NCI-H1930 (cell line): ENCODE measurements at places on chromosomes 1 and 21.

DNA sequence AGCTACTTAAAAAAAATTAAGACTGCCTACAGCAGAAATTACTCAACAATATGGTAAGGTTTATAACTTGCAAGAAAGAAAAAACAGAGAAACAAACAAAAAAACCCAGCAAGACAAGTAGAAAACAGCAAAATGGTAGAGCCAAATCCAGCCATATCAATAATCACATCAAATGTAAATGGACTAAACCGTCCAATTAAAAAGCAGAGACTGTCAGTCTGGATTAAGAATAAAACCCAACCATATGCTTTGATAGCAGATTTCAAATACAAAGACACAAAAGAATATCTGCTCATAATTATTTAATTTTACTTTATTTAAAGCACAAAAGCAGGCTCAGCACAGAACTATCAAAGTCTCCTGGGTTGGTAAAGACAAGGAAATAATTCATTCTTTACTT, 17.5 kb downstream of the PACC1 start:
- DNase-seq = no peak

DNA sequence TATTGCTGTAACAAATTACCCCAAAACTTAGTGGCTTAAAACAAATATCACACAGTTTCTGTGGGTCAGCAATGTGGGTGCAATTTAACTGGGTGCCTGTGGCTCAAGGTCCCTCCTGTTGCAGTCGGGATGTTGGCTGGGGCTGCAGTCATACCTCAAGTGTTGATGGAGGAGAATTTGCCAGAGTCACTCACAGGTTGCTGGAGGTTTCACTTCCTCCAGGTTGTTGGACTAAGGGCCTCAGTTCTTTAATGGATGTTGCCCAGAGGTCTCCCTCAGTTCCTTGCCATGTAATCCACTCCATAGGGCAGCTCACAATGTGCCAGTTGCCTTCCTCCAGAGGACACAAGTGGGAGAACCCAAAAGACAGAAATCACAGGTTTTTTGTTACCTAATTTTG, 2.5 kb upstream of the TAF13 start:
- DNase-seq = no peak

- no peak for DNase-seq
These were observed 3.1 kb downstream of the UBR4 start for GRCh38 chr1:19206947-19207346.

GRCh38 chr1:184953600-184954219, 20.6 kb downstream of the NIBAN1 start:
- no peak for DNase-seq

DNA sequence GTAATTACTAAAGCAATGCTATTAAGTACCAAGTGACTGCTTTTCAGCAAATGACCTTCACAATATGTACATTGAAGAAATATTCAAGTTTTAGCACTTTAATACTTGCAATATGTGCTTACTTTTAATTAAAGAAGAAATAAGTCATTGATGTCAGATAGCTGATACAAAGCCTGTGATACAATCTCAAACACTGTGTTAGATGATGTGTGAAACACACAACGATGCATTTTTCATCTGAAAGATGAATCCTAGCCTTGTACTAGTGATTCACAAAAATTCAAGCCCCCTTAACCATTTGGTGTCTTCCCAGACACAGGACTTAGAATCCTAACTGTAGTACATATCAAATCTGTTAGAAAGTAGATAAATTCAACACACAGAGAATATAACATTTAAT, 724.1 kb upstream of the ADAMTS5 start:
- no peak for DNase-seq
